Stimulated activated CD4-positive, alpha-beta T cell treated with anti-CD3 and anti-CD28 coated beads, TNF-alpha, amount 100 ng/mL, for 1 hour (primary cell): ENCODE measurements at places on chromosomes 12 and 14.

DNA sequence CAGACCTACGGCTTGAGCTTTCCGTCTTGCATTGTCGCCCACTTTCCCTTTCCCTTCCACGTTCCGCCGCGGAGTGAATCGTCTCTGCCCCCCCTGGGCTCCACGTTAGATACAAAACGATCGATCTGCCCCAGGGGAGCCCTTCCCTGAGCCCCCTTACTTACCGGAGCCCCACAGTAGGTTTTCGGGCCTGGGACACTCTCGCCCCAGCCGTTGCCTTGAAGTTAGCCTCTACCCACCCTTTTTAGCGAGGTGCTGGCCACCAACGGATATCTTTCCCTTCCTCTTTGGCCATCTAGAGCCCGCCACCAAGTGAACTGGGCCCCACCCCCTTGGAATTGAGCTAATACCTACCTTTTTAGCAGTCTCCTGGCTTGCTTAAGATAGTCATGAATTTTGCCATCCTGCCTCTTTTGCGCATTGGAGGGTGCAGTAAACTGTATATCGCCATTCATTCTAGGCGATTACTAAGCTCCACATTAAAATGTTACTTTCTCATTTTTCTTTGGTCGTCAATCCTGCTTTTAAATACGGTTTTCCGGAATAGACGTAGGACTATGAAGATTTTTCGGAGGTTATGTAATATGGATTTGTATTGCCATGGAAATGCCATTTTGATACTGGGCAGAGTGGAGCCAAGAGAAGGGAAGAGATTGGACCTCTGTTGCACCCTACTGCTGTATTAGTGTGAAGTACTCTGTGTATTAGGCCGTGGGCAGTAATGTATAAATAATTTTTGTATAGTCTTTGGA lies 764 bp downstream of the RBM25 start:
- DNase-seq, result no peak

DNA sequence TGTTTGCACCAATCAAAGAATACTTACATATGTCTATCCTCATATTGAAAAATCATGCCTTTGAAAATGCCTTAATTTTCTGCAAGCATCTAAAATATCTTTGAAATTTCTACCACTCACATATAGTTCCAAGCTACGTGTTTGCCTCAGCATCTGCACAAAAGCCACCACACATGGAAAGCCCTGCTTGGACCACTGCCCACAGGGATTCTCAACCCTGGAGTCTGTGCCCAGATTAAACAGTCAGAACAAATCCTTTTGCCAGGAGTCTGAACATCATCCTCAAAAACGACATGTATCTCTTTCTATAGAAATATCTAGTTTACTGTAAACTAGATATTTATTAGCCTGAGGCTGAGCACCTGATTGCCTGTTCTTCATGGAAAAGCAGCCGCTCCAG lies 32.6 kb downstream of the ARMH4 start:
- no peak for DNase-seq

- no peak for DNase-seq
These were observed 17.0 kb downstream of the TPCN1 start for GRCh38 chr12:113238309-113238708.

GRCh38 chr14:62602712-62603111 lies 442.5 kb downstream of the KCNH5 start:
- no peak for DNase-seq
